Gastroesophageal sphincter (tissue), 4 donors: ENCODE measurements at places on chromosomes 4 and X. TPM values are rescaled to one million over a fixed set of nuclear protein-coding genes. Genes with fewer than 3 reads are reported as not detected.

TCEAL2 gene
- total RNA-seq: 40.4 TPM

C4orf51 gene
- total RNA-seq: not detected

OCIAD1 gene
- 134 TPM for total RNA-seq

WNK3 gene
- total RNA-seq: 2.5 TPM

ENPEP gene
- total RNA-seq: 2.9 TPM

PGRMC1 gene
- total RNA-seq: 143 TPM

RHOXF2 gene
- total RNA-seq: not detected

- no peak for ATAC-seq
These were observed 49.4 kb upstream of the CAMK2D start for GRCh38 chr4:113810906-113811305.

DNA sequence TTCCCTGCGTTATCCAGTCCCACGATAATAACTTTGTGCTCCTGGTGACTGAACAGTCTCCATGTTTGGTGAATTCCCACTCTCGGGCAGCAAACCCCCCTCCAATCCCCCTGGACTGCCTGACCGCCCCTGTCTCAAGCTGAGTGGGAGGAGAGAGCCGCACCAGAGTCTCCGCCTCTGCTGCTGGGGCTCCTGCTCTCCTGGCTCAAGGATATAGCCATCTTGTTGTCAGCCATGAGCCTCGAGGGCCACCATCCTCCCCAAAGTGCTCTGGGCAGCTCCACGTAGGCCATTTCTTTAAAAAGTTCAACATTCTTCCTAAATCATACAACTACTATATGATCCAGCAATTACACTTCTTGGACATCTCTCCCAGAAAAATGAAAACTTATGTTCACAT lies 49.3 kb upstream of the PGRMC1 start:
- no peak for ATAC-seq

DNA sequence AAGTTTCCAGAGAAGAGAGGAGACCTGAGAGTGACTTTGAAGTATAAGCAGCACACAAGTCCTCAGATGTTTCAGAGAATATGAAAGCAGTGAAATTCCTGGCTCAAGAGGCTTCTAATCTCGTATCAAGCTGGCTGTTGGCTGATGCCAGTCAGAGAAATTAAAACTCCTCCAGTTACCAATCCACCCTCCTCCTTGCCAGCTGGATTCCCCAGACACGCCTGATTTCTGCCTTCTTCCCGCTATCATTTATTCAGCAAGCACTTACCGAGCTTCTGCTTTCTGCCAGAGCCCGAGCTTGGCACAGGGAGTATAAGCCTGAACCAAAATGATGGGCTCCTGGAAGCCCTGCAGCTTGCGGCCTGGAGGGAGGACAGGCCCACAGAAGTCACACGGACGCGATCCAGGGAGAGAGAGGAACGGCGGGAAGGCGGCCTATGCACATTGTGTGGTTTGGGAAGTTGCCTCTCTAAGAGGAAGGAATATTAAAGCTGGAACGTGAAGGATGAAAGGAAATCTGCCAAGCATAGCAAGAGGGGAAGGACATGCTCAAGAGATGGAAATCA lies 102.4 kb upstream of the TBL1X start:
- no peak for ATAC-seq

- ATAC-seq: no peak
These were observed 83.7 kb downstream of the MGST2 start for GRCh38 chr4:139749338-139749737.
